ENCODE measurements at places on chromosomes 1 and 21. TPM values are rescaled to one million over a fixed set of nuclear protein-coding genes. Genes with fewer than 3 reads are reported as not detected.

DNA sequence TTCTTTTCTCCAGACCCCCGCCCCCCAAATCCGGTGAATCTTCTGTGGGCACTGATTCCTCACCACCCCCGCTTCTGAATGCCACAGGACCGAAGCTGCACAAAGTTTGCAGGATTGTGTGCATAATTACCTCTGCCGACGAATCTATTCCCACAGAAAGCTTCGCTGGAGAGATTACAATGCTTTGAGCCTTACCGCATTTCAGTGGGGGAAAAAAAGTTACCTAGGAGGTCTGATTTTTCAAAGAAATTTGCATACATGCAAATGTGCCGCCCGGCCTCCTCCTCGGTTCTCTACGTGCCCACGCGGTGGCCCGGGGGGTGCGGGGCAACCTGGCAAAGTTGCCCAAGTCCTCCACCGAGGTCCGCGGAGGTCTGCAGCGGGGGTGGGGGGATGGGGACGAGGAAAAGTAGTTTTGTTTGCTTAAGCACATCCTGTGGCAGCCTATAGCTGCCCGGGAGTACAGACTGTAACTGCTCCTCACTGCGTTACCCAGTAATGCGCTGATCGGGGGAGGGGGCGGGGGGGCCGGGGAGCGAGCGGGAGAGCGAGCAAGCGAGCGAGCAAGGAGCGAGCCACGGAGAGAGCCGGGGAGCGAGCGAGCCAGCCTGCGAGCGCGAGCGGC lies 563 bp upstream of the NFIA start:
- DNase-seq, result peak; percentile 54
- H3K4me3 ChIP-seq, result peak overlapping the region; percentile 77
- H3K36me3 ChIP-seq, result no peaks in the 10 kb centered on the region
- H3K4me1 ChIP-seq, result peaks cover 26% of the 10 kb centered on the region
- H3K27me3 ChIP-seq, result no peaks in the 10 kb centered on the region

DNA sequence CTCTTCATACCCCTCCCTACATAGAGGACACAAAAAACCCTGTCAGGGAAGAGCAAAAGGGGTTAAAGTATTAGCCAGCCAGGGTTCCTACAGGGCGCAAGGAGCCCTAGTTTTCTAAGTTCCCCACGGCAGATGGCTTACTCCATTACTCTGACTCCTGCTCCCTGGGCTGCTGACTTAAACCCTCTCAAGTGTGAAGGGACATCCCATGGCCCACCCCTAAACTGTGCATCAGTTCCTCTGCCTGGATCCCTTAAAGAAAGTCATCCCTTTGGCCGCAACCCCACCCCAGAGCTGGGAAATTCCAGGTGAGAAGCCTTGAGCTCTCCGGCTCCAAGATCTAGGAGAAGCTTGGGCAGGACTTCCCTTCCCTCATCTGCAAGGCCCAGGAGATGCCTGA lies 236.0 kb downstream of the TOMM20 start:
- no peaks in the 10 kb centered on the region for H3K4me1 ChIP-seq
- DNase-seq, result no peak
- H3K36me3 ChIP-seq, result no peaks in the 10 kb centered on the region

DNA sequence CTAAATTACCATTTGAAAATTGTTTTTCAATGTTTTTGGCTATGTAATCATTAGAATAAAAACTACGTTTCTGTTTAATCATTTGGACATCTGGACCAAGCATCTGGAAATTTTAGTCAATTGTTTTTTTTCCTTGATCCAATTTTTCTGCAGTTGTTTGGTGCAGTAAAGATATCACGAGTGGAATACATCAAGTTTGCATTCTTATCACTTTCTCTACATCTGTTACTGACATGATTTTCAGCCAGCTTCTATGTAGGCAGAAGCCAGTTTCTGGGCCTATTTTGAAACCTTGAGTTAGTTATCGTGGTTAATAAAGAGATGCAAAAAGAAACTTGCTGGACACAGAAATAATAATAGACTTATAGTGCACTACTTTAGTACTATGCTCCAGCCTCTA lies 277.9 kb upstream of the ADAMTS5 start:
- peak overlapping the region; percentile 58 for H3K27ac ChIP-seq
- H3K4me1 ChIP-seq, result no peaks in the 10 kb centered on the region
- no peak for DNase-seq
- H3K4me3 ChIP-seq, result no peak overlapping the region

Gene LCE2B
- not detected for total RNA-seq

DNA sequence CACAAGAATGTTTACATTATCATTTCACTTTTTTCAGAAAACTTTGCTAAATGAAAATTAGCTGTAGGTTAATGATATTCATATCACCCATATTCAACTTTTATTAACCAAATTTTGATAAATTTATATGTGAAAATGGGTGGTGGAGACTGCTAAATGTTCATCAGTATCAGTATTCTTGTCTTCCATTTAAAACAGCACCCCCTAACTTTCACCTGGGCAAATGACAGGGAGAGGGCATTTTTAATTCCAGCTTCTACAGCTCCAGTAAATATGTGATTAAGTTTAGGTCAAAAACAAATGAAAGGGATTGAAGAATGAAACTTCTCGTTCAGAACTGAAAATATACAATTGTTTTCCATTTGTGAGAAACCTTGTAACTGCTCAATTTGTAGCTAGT lies 722.2 kb downstream of the KCNT2 start:
- no peaks in the 10 kb centered on the region for H3K4me1 ChIP-seq
- H3K27ac ChIP-seq, result no peak overlapping the region
- H3K36me3 ChIP-seq, result no peaks in the 10 kb centered on the region
- H3K27me3 ChIP-seq, result no peaks in the 10 kb centered on the region
- no peak overlapping the region for H3K4me3 ChIP-seq
- no peak for DNase-seq

- H3K4me3 ChIP-seq, result no peak overlapping the region
- no peaks in the 10 kb centered on the region for H3K4me1 ChIP-seq
- no peaks in the 10 kb centered on the region for H3K36me3 ChIP-seq
- no peak for DNase-seq
These were observed 40.7 kb downstream of the LPGAT1 start for GRCh38 chr1:211789641-211790464.

Gene CLEC20A
- total RNA-seq, result not detected

DNA sequence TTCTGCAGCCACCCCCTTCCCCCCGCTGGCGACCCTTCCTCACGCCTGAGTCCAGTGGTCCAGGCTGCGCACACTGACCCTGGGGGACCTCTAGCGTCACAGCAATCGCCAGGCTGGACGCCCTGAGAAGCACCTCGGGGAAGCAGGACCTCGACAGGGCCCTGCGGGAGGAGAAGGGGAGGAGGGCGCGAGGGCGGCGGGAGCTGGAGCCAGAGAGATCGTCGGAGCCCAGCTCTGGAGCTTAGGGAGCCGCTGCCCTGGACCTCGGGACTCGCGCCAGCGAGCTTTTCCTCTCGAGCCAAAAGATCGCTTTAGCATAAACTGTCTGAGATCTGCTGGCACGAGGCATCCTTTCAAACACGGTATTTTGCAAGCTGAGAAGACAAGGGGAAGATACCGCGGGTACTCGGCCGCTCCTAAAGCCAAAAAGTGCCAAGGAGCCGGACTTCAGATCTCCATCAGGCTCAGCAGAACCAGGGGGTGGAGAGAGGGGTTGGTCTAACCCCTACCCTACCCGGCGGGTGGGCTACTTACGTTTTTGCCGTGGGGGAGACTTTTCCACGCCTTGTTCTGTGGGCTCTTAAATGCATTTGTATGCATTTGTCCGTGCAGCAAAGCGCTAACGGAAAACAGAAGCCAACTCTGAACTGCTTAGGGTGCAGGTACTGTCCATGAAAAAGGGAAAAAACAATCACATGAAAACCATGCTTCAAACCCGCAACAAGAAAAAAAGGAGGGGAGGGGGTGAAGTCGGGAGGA lies 586 bp downstream of the COL24A1 start:
- H3K27me3 ChIP-seq, result no peaks in the 10 kb centered on the region
- no peak overlapping the region for H3K27ac ChIP-seq
- H3K4me1 ChIP-seq, result no peaks in the 10 kb centered on the region
- no peaks in the 10 kb centered on the region for H3K36me3 ChIP-seq
- no peak for DNase-seq

DNA sequence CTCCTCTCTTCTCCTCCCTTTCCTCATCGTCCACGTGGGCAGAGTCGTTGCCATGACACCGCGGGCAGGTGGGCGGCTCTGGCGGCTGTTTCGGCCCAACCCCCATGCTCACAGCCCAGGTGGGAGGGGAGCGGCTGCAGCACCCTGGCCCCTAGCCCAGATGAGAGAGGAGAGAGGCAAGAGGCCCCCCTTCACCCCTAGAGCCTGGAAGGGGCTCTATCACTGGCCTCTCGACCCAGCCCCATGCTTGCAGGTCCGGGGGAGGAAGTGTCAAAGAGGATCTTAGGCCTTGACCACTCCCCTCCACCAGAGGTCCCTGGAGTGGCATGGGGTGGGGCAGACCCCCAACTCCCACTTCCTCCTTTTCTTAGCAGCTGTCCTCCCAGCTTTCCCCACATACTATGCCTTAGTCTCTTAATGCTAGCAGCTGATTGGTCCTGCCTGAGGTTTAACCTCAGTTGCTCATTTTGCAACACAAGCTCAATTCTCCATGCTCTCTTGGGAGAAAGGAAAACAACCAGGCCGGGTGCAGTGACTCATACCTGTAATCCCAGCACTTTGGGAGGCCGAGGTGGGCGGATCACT lies 10.4 kb downstream of the DLGAP3 start:
- H3K36me3 ChIP-seq, result no peaks in the 10 kb centered on the region
- no peak overlapping the region for H3K4me3 ChIP-seq
- H3K27me3 ChIP-seq, result no peaks in the 10 kb centered on the region
- no peak overlapping the region for H3K27ac ChIP-seq
- no peak for DNase-seq
